ENCODE measurements at places on chromosomes 5 and 9.

DNA sequence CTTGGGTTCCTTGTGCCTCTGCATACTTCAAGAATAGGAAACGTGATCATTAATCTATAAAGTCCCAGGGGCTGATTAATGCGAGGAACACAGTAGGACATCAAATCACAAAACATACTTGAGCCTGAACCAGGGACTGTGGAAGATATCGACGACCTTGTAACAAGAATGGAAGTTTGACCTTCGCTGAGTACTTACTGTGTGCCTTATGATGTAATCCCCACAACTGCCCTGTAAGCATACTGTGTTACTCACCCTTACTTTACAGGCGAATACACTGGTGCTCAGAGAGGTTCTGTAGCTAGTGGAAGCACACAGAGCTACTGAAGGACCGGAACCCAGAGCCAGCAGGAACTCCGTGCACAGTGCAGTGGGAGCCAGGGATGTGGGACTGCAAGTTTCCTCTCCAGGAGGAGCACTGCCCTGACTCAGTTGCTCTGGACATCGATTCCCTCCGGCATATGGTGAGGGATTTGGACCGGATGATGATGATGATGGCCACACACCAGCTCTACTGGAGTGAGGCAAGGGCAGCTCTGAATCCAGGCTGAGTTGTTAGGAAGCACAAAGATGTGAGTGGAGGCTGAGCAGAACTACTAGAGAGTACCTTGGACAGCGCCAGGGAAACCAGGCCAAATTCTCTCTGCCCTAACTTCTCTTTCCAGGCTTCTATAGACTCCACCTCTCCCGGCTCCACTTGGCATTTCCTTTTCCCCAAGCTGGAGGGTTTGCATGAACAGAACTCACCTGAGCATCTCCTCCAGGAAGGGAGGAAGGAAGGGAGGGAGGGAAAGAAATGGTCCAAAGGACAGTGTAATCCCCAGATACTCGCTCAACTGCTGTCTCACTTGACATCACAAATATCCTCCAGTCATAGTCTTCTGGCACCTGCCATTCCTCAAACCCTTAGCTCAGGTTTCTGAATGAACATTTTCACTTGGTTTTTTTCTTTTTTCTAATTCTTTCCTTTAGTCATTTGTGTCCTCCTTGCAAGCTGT is 1.5 kb upstream of the GABBR2 start:
- DNase-seq: no peak
- no peak overlapping the region for H3K4me3 ChIP-seq
- no peaks in the 10 kb centered on the region for H3K36me3 ChIP-seq
- H3K4me1 ChIP-seq: no peaks in the 10 kb centered on the region
- no peak overlapping the region for H3K27ac ChIP-seq

DNA sequence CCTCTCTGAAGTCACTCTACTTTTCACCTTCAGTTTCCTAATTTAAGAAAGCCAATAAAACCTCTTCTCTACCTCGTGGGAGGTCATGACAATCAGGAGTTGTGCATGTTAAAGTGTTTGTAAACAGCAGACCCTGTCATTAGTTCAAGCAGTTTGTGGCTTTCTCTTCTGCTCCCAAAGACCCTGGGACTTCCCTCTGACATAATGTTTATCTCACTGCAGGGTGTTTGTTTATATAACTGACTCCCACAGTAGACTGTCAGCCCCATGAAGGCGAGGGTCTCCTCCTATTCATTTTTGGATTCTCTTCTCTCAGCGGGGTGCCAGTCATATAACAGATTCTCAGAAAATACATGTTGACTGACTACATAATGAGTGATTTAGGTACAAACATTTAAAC is 360.0 kb upstream of the ZNF462 start:
- H3K36me3 ChIP-seq: no peaks in the 10 kb centered on the region
- no peaks in the 10 kb centered on the region for H3K27me3 ChIP-seq
- H3K4me3 ChIP-seq: no peak overlapping the region
- no peak overlapping the region for H3K27ac ChIP-seq
- H3K4me1 ChIP-seq: no peaks in the 10 kb centered on the region

DNA sequence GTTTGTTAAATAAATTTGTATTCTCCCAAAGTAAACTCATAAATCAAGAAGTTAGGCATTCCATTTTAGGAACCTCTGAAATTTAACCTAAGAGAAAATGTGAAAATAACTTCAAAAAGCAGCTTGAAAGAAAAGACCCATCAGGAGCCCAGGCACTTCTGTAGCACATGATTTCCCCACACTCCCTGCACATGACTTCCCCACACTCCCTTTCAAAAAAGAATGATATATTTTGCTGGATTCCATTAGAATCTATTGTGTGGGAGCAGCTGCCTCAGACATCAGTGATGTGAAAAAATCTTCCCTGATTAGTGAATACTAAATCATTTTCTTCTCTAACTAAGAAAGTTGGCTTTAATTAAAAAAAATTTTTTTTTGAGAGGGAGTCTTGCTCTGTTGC is 83.3 kb downstream of the GLDC start:
- H3K27ac ChIP-seq: no peak overlapping the region
- peaks cover 15% of the 10 kb centered on the region for H3K4me1 ChIP-seq
- H3K36me3 ChIP-seq: no peaks in the 10 kb centered on the region
- H3K4me3 ChIP-seq: no peak overlapping the region
- H3K27me3 ChIP-seq: no peaks in the 10 kb centered on the region

DNA sequence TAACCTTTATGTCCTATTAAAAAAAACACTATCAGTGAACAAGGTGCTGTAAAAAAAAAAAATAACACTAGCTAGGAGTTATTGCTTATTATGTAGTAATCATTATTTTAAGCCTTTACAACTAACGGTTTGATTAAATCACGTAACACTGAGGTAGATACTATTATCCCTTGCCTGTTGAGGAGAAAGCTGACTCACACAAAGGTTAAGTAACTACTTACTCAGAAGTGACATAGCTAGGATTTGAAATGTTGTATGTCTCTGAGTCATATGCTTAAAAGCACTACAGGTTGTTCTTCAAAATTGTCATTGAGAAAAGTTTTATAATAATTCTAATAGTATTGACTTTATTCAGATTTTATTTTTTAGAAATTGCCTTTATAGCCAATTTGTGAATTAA is 8.8 kb downstream of the TENT2 start:
- H3K36me3 ChIP-seq: peaks cover 36% of the 10 kb centered on the region
- H3K4me1 ChIP-seq: no peaks in the 10 kb centered on the region
- H3K27me3 ChIP-seq: no peaks in the 10 kb centered on the region
- DNase-seq: no peak

- DNase-seq: no peak
- peaks cover 38% of the 10 kb centered on the region for H3K4me1 ChIP-seq
- H3K27me3 ChIP-seq: no peaks in the 10 kb centered on the region
- no peak overlapping the region for H3K27ac ChIP-seq
- H3K36me3 ChIP-seq: no peaks in the 10 kb centered on the region
- H3K4me3 ChIP-seq: peak overlapping the region; percentile 3
These were observed 70.0 kb downstream of the LMNB1 start for GRCh38 chr5:126846744-126847455.

DNA sequence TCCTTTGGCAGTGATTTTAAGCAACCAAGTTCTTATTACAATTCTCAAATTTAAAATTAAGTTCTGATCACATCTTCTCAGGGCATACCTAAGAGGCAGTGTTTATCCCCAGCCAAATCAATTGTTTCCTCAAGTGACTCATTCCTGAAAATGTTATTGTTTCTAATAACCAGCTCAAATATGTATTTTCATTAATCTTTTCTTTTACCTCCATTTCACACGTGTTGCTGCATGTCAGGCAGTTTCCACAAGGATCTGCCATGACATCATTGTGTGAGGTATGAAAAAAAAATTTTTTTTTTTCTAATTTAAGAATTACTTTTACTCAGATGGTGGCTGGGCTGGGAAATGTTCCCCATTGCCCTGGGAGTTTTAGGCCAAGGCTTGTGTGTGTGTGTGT is 113.0 kb upstream of the NTRK2 start:
- no peak overlapping the region for H3K27ac ChIP-seq
- H3K36me3 ChIP-seq: no peaks in the 10 kb centered on the region
- no peak overlapping the region for H3K4me3 ChIP-seq

- no peak overlapping the region for H3K27ac ChIP-seq
- peaks cover 11% of the 10 kb centered on the region for H3K36me3 ChIP-seq
- DNase-seq: no peak
These were observed 58.2 kb downstream of the ZNF354C start for GRCh38 chr5:179118338-179118737.

- no peaks in the 10 kb centered on the region for H3K36me3 ChIP-seq
- peaks cover 5% of the 10 kb centered on the region for H3K27me3 ChIP-seq
- H3K27ac ChIP-seq: no peak within 1 kb of the TSS
- H3K4me3 ChIP-seq: peak within 1 kb of the TSS; percentile 60
- peaks cover 5% of the 10 kb centered on the region for H3K4me1 ChIP-seq
These were observed 1640.3 kb upstream of the C9orf72 start for GRCh38 chr9:29213417-29214153.

Data from thoracic aorta (tissue), 2 donors.